Germinal center (tissue), 1 donor: ENCODE measurements at places on chromosomes 16 and 17.

- DNase-seq: no peak
Measured at GRCh38 chr17:78946631-78947030, 21.4 kb upstream of the TIMP2 start.

DNA sequence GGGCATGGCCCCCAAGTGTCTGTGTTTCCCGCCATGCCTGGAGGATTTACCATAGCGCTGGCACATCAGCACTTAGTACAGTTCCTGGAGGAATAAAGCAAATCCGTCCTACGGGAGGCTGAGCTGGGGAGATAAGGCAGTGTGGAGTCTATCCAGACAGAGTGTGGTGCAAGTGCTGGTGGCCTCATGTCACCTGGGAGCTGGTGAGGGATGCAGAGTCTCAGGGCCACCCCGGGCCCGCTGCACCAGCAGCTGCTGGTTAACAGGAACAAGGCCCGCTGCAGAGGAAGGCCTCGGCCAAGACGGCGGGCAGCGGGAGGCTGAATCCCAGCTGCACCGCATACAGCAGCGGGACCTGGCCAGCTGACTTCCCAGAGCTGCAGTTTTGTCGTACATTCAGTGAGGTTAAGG, 57.3 kb upstream of the CDC42EP4 start:
- no peak for DNase-seq

DNA sequence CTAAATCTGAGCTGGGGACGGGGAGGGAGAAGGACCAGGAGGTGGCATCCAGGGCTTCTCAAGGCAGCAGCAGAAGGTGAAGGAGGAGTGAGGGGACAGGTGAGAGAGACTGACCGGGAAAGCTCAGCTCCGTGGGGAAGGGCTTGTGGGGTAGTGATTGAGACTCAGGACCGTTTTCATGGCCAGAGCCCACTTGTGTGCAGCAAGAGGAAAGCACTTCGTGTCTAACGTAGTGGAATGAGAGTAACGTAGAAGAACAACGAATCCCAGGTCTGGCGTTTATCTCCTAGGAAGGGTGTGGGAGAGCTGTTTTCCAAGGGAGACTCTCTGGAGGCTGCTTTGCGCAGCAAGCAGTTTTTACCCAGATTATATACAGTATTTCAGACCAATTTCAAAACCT, 1.3 kb upstream of the CDH3 start:
- DNase-seq: no peak

DNA sequence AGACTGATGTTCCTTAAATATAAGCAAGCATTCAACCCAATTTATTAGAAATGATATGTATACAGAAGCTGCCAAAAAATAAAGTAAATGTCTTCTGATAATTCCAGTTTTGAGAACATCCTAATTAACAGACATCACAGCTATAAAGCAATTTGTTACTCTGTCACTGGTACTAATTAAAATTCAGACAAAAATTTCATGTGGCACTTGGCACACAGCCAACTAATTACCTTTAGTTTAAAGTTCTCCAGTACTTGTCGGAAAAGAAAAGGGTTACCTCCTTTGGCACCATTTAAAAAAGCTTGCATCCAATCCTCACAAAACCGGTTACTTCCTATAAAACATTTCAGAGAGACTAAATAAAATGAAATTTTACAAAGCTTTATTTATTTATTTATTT, 8.8 kb downstream of the C17orf75 start:
- DNase-seq: no peak

DNA sequence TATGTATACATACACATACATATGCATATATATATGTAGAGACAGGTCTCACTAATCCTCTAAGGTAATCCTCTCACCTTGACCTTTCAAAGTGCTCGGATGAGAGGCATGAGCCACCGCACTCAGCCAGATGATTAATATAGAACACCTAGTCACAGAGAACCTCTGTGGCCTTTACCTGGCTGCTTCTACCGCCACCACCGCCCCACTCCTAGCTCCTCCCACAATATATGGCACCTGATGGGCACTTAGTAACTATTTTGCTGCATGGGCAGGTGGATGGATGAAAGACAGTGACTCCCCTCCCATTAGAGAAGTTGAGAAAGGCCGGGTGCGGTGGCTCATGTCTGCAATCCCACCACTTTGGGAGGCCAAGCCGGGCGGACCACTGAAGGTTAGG, 16.7 kb upstream of the ATP2C2 start:
- no peak for DNase-seq

- no peak for DNase-seq
Measured at GRCh38 chr17:63681530-63681929, 18.4 kb downstream of the LIMD2 start.

GRCh38 chr16:70694088-70694867, 8.4 kb upstream of the MTSS2 start:
- no peak for DNase-seq

GRCh38 chr17:30333503-30334360, at the start of gene TMIGD1:
Gene TMIGD1, minus strand, starts transcription at chr17:30334057. Its CDS starts 1,924 bp downstream, at chr17:30332133.
- no peak for DNase-seq

DNA sequence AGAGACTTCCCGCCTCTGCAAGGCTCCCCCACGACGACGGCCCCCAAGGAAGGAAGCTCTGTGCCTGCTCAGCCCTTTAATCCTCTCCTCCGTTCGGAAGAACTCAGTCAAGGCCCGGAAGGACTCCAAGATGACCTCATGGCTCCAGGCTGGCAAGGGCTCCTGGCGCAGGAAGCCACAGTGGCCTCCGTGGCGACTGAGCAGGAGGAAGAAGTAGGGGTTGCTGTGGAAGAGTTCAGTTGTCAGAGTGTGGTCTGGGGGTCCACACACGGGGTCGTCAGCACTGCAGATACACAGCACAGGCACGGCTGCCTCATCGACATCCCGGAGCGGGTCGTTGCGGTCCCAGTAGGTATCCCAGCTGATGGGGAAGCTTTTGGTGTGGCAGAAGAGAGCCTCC, 4.2 kb downstream of the ABHD15 start:
- DNase-seq: no peak

- no peak for DNase-seq
Measured at GRCh38 chr16:84461029-84461412, 43.4 kb downstream of the MEAK7 start.
